ENCODE measurements at places on chromosomes 2 and 18.

DNA sequence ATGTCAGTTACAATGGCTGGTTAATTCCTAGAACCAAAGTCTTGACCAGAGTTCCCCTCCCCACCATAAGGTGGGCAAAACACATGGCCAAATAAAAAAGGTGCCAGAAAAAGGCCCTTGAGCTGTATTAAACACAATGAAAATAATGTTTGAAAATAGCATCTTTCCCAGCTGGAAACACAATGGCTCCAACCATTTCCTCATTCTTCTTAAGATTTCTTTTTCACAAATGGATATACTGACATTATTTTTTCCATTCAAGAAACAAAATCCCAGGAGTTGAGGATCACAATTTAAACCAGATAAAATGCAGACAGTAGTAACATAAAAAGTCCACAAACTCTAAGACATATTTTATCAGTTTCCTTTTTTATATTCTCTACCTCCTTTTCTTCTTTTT lies 143.8 kb downstream of the EXOC6B start:
- DNase-seq = no peak

- DNase-seq = peak; percentile 31
These were observed 383.6 kb upstream of the SMIM21 start for GRCh38 chr18:75810961-75811551.

DNA sequence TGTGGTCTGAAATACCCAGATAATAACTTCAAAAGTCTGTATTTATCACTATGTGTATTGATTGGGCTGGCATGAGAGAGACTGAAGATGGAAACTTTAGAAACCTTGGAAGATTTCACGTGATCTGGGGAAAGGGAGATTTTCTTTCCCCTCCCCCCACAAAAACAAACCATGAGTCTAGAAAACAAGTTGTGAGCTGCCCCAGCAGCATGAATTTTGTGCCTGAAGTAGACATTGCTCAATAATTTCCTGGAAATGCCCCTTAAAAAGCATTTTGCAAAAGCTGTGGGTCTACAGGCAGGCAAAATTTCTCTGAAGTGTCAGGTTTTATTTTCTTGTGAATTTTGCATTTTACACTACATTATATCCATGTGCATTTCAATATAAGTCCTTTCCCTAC lies 101.8 kb downstream of the ETAA1 start:
- no peak for DNase-seq

- DNase-seq = no peak
These were observed 46.2 kb upstream of the ITGAV start for GRCh38 chr2:186543561-186544131.

- DNase-seq = peak; percentile 58
These were observed at the start of gene LRATD1 for GRCh38 chr2:14632133-14632936. LRATD1 (plus strand) TSS chr2:14632717; CDS start chr2:14633980, 1,263 bp downstream.

GRCh38 chr2:39390216-39390615 lies 46.9 kb downstream of the MAP4K3 start:
- no peak for DNase-seq

GRCh38 chr2:53784436-53784835 lies 2.3 kb downstream of the ASB3 start:
- DNase-seq = no peak

DNA sequence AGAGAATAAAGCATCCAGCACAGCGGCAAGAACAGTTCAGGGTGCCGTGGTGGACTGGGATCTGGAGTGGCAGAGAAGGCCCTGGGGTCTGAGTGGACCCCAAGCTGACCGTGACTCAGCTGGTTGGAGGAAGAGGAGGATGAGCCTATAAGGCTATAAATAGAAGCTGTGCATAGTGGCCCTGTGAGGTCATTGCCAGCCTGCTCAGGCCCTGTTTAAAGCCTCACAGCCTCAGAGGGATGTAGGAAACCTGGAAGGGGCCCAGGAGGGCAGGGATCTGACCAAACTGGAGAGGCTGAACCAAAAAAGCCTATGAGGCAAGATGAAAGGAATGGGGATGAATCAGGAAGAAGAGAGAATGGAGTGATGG lies 11.3 kb upstream of the DES start:
- DNase-seq = no peak

- DNase-seq = no peak
These were observed 204.7 kb upstream of the UBE2E3 start for GRCh38 chr2:180775711-180776110.

DNA sequence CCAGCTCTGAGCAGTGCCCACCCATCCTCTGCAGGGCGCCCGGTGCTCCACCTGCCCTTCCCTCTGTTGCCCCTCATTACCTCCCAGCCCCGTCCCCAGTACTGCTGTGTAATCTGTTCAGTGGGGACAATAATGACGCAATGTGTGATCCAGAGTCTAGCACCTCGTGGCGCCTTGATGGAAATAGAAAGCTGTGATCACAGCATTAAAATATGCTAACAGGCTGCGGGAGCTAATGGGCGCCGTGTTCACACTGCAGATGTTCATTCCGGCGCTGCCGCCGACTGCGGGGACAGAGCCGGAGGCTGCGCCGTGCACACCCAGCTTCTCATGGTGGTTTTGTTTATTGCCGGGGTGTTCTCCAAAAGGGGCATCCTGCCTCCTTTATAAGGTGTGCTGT lies 235.2 kb downstream of the LDLRAD4 start:
- no peak for DNase-seq

GRCh38 chr2:60834270-60834717 lies 47.1 kb upstream of the REL start:
- DNase-seq = no peak

GRCh38 chr2:47040651-47041050 lies 114.5 kb downstream of the STPG4 start:
- no peak for DNase-seq

DNA sequence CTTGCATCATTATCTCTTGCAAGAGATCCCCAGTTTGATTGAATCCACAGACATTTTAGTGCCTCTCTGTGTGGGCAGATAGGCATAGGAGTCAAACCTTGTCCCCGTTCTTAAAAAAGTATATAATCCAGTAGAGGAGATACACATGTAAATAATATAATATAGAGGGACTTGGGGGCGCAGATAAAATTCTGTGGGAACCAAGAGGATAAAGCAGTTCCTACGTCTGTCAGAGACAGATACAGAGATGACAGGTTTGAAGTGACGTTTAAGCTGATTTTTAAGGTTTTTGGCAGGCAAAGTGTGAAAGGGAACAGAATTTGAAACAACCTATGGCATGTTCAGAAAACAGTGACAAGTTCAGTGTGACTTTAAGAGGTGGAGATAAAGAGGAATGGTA lies 63.1 kb downstream of the CAB39 start:
- DNase-seq = no peak

DNA sequence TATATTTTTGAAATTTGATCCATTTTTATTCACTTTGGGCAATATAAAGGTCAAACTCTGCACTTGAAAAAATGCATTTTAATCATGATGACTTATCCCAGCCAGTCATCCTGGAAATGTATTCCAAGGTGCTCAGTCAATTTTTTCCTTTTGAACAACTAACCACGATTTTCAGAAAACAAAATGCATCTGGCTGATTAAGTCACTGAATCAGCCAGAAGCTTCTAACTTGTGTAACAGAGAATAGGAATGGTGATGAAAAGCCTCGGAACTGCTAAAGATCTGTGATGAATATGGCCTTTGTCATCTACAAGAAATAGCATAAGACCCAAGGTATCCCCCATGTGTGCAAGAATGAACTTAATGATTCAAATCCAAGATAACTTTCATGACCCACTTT lies 572.7 kb downstream of the EPHA4 start:
- no peak for DNase-seq

- no peak for DNase-seq
These were observed 8.9 kb upstream of the DGUOK start for GRCh38 chr2:73917696-73918207.

GRCh38 chr18:26175481-26175880 lies 41.8 kb downstream of the PSMA8 start:
- no peak for DNase-seq

- no peak for DNase-seq
These were observed 7.6 kb downstream of the ESPNL start for GRCh38 chr2:238107525-238108422.

DNA sequence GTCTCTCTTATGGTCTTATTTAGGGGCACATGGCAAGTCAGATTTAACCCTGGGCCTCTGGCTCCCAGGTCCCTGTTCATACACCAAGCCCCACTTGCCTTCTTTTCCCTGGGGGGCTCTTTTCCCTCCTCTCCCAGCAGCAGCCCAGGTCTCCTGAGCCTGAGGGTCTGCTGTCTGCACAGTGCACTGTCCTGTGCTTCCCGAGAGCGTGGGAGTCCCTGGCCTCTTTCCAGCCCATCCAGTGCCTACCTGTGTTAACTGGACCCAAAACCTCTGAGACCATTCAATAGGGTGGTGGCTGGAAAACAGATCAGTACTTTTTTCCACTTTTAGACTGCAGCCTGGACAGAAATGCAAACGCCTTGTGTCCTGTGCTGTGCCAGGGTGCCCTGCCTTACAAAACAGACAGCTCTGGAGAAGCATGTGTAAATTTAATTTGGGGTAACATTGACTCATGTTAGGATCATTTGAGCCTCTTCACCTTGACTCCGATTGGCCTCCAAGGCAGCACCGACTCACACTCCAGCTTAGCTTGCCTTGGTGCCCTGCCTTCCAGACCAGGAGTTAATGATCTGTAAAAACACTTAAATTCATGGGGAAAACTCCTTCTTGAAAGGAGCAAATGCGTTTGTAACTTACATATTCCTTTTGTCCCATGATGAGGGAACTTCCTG lies 34.3 kb downstream of the TWIST2 start:
- DNase-seq = no peak

DNA sequence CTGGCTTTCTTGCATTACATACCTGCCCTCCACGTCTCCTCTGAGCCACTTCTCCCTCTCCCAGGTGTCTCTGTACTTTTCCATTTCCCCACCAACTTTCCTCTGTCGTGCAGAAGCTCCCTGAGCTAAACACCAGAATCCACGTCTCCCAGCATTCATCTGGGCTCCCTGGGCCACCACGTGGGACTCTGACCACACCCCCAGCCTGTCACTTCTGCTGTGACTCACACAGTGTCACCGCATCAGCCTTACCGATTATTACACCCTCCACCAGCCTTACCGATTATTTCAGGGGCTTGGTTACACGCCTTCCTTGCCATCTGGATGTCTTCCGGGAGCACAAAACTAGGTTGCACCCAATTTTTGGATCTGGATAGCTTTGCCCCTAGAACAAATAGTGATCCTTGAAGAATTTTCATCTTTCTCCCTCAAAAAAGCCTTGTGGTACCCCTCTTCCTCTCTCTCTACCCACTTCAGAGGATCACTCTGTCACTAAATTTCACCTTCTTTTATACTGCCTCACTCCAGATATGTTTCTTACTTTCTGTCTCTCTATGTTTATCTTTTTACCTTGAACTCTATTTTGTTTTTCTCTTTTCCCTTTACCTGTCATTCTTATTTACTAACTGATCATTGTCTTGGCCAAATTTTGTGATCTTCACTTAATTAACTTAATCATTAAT lies 136.9 kb upstream of the CAB39 start:
- no peak for DNase-seq

GRCh38 chr2:176039375-176039774 lies 37.3 kb upstream of the LNPK start:
- no peak for DNase-seq

DNA sequence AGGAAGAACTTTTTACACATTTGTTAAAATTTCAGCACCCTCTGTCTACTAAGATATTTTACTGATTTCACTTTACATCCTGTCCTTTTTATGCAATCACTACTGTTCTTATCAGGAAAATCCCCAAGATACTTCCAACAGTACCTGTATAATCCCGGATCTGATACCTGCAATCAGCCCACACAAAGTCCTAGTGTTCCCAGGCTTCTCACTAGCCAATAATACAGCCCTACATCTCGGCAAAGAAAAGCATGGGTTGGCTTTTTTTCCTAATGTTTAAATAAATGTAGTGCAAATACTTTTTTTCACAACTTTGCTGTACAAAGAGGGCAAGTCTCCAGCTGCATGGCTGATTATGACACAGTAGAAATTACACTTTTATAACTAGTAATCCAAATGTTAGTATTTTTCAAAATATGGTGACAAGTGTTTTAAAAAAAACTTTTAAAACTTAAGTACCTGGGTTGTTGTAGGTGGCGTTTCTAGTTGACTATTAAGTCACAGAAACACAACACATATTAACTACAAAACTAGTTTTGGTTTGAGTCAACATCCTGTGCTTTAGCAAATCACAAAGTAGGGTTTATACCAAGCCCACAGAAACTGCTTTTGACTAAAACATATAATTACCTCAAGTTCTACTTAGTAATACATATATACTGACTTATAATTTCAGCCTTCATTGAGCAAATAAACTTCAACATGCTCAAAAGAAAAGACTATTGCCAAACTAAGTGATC lies 19.5 kb downstream of the CNOT11 start:
- DNase-seq = no peak

DNA sequence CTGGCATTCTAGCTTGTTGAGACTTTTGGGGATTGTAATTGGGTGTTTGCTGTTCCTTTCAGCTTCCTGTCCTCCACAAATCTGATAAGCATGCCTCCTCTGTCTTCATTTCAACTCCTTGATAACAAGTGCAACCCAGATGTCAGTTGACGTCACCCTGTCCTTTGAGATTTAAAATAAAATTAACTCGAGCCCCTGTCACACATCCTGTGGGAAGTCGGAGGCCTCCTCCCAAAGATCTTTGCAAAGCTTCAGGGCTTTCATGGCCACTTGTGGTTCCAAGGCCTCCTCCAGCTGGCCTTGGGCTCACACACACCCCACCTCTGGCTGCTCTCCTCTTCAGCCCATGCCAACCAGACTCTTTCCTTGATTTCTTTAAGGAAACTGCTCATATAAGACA lies 69.9 kb upstream of the ITGA6 start:
- DNase-seq = no peak

DNA sequence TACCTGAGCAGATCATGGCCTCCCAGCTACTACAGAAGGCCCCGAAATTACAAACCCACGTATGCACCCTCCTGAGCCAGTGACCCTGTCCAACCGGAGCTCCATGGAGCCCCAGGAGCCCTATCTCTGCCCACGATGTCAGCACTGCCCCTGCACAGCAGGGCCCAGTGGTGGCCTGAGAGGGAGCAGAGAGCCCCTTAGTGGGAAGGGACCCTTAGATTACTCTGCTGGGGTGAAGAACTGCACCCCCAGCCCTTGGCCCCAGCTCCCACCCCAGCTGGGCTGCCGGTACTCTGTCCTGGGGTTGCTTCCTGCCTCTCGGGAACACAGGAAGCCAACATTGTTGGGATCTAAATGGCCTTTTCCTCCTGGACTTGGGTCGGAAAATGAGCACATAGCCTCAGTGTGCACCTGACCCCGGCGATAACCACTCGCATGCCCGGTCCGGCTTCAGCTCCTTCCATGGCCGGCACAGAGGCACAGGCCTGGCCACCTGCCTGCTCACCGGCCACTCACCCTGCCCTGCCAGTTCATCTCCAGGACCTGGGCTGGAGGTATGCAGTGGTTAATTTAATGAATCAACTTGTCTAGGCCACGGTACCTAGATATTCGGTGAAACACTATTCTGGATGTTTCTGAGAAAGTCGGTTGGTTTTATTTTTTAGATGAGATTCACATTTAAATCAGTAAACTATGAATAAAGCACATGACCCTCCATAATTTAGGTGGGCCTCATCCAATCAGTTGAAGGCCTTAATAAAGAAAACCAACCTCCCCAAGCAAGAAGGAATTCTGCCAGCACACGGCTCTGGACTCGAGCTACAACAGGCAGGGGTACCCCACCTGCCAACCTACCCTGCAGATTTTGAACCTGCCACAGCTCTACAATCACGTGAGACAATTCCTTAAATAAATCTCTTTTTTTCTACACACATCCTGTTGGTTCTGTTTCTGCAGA lies 19.2 kb downstream of the TNS1 start:
- no peak for DNase-seq

Measured in DMS79 (cell line).